DMS53 (cell line): ENCODE measurements at places on chromosomes 3 and 15.

DNA sequence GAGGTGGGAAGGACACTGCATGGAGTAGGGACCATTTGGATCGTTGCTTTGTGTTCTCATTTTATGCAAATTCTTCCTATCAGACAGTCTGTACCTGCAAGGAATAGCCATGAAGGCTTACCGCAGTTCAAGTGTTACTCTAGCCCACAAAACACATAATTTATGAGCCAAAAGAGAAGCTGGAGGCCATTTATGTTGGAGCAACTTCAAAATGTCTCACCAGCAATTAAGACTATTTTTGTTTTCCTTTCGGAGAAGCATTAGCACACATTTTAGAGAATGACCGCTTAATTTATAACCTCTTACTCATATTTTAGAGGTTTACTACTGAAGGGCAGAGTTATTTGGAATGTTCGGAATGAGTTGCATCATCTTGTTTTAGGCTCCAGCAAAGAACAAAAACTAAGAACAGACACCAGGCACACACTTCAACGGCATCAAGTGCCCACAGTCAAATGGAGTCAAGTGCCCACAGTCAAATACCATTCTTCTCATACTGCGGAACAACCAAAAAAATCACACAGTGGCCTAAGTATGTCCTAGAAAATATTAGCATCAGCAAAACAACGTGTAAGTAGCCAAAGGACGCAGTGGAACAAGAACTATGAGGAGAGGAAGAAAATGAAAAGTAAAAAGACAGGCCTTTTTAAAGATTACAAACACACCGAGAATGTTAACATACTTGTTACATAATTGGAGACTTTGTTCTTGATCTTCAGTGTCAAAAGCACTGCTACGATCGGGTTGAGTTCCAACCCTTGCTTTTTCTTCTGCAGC is 17.5 kb upstream of the GOLGA8J start:
- peak; percentile 8 for DNase-seq

GRCh38 chr15:52496776-52497470 is 31.8 kb downstream of the MYO5A start:
- peak; percentile 33 for DNase-seq

DNA sequence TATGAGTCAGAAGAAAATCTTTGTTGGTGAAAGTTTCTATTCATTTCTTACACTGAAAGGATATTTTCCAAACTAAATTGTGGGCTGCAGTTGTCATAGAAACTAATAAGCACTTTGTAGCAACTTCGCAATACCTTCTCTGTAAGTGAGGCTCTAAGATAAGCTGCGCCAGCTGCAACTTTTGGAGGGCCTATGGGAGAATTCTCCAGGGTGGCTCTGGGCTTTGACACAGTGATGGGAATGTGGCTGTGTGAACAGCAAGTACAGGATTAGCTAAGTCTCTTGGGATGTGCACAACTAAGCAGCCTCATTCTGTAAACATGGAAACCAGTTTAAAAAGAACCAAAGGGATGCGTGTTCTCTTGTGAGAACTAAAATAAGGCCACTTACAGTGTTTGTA is 124.6 kb upstream of the SGO1 start:
- no peak for DNase-seq

GRCh38 chr3:192188218-192188835 is 539.0 kb downstream of the FGF12 start:
- peak; percentile 74 for DNase-seq

DNA sequence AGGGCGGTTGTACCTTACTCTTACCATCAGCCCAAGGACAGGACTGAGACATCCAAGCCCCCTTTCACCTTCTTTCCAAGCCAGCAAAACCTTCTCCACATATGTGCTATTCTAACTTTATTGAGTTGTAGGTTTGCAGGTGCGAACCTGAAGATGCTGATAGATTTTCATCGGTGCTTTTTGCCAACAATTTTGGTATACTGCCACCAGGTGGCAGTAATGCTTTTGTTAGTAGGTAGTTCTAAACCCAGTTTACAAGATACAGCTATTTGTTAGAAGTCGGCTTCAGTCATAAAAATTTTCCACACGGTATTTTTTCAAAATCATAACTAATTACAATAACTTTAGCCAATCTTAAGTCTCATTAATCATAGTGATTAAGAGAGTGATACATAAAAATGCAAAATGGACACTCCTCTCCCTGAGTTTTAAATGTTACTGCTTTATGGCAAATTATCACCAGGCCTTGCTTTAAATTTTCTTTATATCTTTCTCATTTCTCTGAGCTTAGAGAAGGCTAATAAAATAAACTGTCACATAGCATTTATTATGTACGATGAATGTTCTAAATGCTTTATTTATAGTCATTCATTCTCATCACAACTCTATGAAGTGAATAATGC is 636 bp downstream of the TBC1D21 start:
- DNase-seq = peak; percentile 72

DNA sequence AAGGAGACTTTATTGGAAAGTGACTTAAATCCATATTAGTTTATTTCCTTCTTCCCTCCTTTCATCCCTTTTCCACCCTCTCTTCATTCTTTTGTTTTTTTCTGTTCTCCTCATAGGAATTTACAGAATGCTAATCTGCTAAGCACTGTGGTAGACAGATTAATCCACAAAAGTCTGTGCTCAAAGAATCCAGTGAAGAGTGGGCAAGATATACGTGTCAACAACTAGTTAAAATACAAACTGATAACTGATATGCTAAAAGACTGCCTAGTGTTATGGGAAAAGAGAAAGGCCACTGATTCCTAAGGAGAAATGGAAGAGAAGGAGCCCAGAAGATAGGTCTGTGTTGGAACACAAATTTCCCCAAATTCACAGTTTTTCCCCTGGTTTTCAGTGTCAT is 202.2 kb downstream of the MBNL1 start:
- DNase-seq = no peak

DNA sequence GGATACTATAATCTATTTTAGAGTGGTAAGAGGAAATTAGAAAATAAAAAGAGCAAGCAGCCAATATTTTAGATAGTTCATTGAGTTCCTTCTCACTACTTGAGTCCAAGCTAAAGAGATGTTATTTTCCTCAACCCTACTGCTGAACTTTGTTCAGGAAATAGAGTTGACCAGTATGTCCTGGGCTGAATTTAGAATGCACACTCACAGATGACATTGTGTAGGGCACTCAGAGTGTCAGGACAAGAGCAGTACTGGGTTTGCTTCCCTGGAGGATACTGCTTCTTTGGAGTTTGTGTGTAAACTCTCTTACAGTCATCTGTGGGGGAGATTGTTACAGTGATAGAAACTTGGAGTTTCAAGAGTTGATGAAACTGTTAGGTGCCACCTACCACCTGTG is 80.0 kb upstream of the AGBL1 start:
- DNase-seq = no peak

DNA sequence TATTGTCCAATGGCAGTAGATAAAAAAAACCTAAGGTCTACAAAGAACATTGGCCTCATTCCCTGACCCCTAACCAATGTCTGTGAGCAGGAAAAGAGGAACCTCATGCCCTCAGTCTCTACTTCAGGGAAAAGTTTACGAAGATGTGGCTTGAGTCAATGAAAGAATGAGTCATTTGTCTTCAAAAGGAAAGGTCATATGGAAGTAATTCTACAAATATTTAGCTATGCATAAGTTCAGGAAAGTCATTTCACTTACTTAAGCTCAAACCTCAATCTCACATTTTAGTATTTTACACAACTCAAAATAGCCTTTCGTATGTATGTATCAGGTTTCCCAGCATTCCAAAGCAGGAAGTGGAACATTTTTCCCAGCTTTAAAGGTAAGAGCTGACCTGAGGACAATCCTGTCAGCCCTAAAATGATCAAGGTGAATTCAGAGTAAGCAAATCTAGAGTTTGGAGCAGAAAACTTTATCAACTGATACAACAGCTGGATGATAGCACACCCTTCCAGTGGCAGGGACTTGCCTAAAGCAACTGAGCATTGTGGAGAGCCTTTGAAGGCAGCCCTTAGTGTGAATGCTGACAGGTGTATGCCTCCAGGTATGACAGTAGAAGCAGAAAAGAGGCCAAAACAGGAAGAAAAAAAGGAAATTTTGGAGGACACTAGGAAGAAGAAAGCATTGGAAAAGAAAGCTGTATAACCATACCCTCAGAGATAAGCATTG is 53.9 kb upstream of the ACKR4 start:
- DNase-seq = no peak

DNA sequence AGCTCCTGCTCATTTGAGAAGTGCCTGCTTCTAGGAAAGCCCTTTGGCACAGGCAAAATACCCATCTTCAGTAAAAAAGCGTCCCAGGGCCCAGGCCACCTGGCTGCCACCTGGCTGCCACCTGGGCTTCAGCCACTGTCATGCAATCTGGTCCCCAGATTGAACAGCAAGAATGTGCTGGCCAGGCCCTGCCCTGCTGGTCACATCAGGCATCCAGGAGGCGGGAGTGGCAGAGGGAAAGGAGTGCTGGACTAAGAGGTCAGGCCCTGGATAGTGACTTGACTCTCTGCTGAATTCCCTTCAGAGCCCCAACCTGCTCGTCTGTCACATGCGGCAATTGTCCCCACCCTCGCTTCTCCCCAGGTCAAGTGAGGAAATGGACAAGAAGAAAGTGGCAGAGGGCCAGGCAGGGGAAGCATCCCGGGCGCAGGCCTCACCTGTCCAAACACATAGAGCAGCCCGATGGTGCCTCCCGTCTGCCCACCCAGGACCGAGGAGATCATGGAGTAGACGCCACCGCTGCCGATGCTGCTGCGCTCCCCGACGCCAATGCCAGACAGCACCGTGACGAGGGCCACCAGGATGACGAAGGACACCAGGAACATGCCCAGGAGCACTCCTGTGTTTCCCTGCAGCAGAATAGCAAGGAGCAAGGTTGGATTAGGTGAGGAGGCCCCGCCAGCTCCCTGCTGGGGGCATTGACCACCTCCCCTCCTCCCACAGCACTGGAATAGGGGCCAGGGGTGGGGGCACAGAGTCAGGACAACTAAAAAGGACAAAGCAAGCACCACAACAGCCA is 25.5 kb downstream of the SLC12A8 start:
- peak; percentile 61 for DNase-seq

GRCh38 chr3:39281533-39281932 is 1.7 kb upstream of the CX3CR1 start:
- DNase-seq = no peak

DNA sequence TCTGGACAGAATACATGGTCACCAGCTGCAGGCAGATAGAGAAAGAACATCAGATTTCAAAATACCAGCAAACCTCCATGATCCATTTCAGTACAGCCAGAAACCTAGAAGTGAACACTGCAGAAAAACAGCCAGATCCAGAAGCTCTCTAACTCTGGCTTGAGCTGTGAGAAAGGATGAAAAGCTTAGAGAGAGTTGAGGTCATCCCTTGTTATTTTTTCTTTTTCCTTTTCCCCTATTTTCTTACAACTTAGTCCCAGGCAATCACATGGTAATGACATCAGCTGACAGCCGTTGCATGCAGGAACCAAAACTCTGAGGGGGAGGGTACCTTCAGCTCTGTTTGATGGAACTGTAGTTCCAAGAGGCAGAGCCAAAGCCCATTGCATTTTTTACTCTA is 113.2 kb downstream of the TCF12 start:
- DNase-seq = no peak

DNA sequence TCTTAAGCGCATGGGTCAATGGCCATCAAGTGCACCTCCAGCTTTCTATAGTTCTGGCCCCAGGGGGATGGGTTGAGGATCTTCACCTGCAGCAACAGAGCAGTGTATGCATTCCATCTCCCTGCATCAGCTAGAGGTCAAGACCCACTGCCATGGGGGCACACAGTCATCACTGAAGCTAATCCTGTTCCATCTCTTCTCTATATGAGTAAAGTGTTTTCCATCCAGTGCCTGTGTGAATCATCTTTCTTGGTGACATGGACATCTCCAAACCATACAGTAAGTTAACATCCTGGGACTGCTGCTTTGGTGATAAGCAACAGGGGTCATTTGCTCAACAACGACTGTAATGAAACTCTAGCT is 4.4 kb upstream of the ENTPD3 start:
- DNase-seq = no peak

GRCh38 chr3:154089421-154090420 is 31.5 kb upstream of the ARHGEF26 start:
- peak; percentile 90 for DNase-seq
